Jurkat, Clone E6-1 (cell line): ENCODE measurements at places on chromosomes 5 and 9.

DNA sequence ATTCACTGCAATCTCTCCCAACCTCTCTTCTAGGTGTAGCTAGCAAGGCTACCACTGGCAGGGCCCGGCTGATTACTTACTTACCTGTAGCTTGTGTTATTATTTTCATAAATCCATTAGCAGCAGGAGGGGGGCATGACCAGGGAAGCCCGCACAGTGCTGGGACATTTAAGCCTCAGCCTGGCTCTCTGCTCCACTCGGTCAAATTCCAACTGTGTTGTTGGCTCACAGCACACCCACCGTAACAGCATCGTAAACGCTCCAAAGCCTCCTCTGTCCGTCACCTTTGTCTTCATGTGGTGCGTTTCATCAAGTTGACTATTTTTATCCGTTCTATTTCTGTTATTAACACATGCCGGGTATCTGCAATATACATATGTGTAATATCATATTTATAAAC, 264.7 kb downstream of the NSG2 start:
- DNase-seq, result no peak

GRCh38 chr9:34332076-34332964, 3.0 kb downstream of the NUDT2 start:
- DNase-seq, result peak; percentile 37

DNA sequence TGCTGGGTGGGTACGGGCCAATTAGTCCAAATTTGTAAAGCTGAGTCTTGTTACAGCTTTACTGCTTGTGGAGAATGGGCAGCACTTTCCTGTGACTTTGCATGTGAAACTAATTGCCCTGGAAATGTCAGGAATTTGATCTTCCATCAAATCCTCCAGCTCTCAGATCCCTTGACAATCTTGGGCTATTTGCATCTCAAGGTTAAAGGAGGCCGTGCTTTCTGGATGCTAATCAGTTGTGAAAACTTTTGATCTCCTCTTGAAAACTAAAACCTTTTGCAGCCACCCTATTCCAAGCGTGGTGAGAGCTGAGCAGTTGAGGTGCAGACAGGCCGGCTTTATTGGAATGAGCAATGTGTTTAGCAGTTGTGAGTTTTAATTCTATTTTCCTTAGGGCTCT, 68.0 kb upstream of the CLINT1 start:
- no peak for DNase-seq

- DNase-seq, result peak; percentile 25
Observed at GRCh38 chr5:147949711-147950573, 43.6 kb upstream of the C5orf46 start.

DNA sequence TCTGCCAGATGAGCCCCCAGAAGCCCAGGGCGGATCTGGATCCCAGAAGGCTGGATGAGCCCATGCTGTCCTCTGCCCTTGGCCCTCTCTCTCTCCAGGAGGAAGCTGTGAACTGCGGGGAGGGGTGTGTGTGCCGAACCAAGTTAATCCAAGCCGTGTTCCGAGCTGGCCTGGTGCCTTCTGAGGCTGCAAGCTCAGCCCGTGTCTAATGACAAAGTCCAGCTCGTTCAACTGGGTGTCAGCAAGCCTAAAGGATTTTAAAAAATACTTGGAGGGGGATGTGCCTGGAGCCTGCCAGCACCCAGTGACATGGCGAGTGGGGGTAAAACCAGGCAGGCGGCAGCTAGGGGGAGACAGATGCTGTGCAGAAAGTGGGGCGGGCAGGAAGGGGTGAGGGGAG, 8.0 kb downstream of the STC2 start:
- no peak for DNase-seq

- no peak for DNase-seq
Observed at GRCh38 chr5:28017178-28017577, 978.8 kb upstream of the CDH9 start.

DNA sequence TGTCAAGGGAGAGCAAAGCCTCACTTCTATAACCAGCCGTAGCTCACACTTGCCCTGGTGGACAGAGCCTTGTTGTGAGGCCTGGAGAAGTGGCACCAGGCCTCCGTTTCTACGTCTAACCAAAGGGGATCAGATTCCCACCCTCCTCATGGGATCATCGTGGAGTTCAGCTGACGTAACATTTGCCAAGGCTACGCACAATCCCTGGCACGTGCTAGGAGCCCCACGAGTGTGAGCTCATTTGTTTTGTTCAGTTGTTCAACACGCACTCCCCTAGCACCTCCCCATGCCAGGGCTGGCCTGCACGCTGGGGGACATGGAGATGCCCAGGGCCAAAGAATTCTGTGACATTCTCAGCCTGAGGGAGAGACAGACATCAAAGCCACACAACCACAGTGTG, 23.1 kb downstream of the ADGRD2 start:
- DNase-seq, result no peak

- DNase-seq, result no peak
Observed at GRCh38 chr5:78640662-78641474, 7.7 kb downstream of the LHFPL2 start.

DNA sequence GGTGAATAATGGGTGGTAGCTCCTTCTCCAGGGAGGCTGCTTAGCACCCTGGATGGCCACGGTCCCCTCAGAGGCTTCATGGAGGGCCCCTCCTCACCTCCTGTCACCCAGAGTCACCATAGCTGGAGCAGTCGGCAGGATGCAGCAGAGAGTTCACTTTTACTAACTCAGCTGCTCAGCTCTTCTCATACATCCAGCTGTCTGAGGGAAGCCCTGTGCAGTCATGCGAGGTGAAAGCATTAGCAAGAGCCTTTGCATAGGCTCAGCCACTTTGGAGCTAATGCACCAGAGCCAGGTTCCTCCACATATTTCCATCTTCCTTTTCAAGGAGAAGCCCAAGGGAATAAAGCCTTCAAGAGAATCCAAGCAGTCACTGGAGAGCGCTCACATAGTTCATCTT, 499.2 kb downstream of the BNC2 start:
- no peak for DNase-seq

GRCh38 chr5:91864962-91865361, 481.8 kb upstream of the ARRDC3 start:
- no peak for DNase-seq

DNA sequence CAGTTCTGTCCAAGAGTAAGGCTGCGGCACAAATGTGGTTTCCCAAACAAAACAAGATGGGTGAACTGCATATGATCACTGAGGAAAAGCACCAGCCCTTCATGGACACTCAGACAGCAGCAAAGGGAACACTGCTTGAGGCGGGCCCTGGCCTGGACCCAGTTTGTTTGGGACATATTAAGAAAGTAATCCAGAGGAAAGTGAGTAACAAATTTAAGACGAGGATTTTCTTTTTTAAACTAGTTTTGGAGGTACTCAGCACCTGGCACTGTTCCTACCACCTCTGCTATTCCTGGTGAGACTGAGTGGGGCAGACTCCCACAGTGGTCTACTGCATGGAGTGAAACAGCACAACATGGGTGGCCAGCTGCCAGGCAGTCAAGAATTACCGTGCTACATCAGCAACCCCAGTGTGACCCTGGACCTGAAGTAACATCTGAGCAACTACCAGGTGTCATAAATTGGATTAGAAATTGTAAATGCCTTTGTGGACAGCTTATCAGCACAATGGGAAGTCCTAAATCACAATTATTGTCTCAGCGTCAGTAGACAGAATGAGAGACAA, 28.5 kb downstream of the P4HA2 start:
- DNase-seq, result no peak

DNA sequence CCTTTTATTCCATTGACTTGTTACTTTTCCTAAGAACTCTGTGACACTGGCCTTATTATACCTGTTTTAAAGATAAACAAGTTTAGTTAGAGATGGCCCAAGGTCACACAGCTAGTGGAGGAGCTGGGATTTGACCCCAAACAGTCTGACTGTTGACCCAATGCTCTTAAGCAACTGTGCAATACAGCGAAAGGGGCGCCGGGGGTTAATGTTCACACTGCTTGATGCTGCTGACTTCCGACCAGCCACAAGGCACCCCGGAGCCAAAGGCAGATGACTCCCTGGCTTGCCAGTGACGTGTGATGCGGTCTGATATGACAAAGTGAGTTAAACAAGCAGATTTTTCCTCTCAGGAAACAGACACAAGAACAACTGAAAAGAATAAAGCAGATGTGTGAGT, 23.9 kb downstream of the PIK3R1 start:
- peak; percentile 94 for DNase-seq

DNA sequence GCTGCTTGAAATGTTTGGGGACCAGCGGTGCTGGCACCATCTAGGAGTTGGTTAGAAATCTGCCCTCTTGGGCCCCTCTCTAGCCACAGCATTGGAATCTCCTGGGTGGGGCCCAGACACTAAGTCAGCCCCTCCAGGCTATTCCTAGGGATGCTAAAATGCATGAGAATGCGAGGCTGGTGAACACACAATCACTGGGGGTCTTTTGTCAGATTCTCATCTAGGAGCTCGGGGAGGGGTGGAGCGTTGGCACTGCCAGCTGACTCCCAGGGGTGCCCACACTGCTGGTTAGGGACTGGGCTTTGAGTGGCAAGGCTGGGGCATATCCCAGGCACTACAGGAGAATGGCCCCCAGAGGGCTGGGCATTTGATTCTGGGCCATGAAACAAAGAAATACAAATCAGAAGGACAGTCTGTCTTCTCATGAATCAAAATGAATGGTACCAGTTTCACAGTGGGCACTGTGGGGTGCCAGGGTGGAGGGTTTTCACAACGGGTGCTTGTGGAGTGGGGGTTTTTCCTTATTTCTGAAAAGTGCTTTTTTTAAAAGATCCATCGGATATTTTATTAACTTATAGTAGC, 127.8 kb upstream of the RAPGEF1 start:
- no peak for DNase-seq

GRCh38 chr5:15065091-15065490, 193.5 kb upstream of the ANKH start:
- no peak for DNase-seq

GRCh38 chr5:119393746-119394145, 37.9 kb downstream of the TNFAIP8 start:
- DNase-seq, result no peak

GRCh38 chr9:94097788-94098414, 13.6 kb downstream of the PTPDC1 start:
- no peak for DNase-seq

DNA sequence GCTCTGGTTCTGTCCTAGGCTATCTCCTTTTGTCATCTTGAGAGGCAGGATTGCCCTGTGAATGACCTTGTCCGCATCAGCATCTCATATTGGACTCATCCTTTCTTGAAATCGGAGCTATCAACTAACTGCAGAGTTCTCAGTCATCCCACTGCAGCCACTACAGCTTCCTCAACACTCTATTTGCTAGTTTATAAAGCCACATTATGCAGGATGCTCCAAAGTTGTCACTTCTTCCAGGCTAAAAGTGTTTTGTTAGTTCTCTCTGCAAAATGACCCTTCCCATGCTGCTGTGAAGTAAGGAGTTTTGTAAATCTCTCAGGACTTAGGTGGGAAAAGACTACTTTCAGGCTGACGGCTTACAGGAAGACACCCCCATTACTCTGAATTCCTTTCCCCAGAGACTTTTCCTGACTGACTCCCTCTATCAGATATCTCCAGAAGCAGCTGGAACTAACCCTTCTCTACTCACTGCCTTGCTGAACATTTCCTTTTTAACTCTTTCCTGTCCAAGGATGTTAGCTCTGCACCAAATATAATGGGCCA, 257.6 kb downstream of the NFIB start:
- no peak for DNase-seq

DNA sequence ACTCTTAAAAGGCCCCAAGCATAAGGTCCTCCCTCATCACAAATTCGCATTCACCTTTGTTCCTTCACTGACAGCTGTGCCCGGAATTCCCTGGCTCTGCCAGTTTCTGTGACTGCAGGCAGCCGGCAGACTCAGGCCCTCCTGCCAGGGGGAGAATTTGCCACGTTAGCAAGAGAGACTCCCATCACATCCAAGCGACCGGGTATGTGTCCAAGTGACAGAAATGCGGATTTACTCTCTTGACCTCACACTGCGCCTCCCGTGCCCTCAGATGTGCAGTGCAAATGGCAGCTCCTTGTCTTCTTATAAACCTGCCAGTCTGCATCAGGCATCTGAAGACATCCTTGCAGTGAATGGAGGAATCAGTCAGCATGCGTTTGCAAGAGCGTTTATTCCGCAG, 187.1 kb upstream of the WWC1 start:
- DNase-seq, result no peak

- DNase-seq, result no peak
Observed at GRCh38 chr9:68493958-68494577, 46.6 kb downstream of the TMEM252 start.

DNA sequence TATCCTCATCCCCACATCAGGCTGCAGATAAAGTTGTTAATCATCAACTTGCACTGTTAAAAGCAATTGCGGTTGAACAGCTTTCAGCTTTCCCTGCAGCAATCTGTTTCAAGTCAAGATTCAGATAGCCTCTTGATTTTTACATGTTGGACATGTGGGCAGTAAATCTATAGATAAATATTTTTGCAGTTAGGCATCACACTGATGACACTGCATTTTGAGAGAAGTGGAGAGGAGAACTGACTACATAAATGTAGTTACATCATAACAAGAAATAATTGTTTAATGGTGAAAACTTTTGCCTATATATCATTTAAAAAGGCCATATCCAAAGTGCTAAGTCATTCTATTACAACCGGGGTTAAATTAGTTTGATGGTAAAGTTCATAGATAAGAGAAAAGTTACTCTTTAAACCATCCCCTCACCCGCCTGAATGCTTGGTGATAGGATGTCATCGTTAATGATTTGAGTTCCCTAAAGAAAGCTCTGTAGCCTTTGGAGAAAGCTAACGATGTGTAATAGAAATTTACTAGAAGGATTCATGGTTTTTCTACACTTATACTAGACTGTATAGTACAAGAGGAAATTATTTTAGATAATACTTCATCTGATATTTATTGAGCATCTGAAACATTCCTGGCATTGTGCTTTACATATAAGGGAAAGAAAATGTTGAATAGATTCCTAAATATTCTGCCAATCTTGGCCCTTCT, 30.8 kb upstream of the ALDH1A1 start:
- no peak for DNase-seq

DNA sequence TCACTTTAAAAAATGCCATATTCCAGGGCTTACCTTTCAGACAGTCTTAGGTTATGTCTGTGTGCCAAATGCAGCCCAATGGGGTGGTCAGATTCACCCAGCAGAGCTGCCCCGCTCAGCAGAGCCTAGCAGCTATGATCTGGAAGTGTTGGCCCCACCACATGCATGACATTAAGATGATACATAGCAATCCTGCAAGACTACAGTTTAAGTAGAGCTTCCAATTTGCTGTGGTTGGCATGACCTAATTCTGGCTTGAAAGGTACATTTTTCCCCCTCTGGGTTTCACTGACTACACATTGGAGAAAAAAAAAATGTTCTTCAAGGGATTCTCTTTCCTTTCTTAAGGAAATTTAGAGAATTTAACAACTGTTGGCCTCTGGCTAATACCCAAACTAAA, 22.5 kb downstream of the MEF2C start:
- DNase-seq, result no peak
